IMR-90 (cell line): ENCODE measurements at places on chromosomes 5 and 9. TPM values are rescaled to one million over a fixed set of nuclear protein-coding genes. Genes with fewer than 3 reads are reported as not detected.

DNA sequence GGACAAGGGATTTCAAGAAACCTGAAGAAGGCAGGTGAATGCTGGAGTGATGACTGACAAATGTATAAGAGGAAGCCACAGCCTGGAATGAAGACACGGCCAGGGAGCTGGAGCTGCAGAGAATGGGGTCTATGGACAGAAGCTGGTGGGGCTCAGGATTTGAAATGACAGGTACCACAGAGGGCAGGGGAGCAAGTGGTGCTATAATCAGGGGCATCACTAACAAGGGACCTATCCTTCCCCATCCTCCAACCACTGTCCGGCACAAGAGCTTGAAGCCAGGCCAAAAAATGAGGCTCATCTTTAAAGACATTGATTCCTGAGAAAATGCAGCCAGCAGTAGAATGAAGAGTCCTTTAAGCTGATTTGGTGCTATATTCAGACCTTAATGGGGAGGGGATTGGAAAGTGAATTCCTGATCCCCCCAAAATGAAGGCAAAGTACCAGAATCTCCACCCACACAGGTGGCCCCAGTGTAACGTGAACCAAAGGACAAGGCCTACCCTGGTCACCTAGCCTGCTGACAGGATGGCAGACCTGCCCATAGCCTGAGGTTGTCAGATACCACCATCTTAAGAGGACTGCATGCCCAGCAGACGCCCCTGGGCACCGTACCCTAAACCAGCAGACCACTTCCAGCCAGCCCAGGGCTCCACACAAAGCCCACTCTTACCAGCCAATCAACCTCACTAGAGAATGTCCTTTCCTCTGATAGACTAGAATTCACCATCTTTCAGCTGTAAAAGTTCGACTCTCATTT lies 109.2 kb downstream of the SAXO1 start:
- no peak overlapping the region for H3K4me3 ChIP-seq
- no peaks in the 10 kb centered on the region for H3K36me3 ChIP-seq
- H3K27ac ChIP-seq: no peak overlapping the region
- peaks cover 6% of the 10 kb centered on the region for H3K4me1 ChIP-seq
- peaks cover 4% of the 10 kb centered on the region; the same call in 1 of the 2 replicates for H3K27me3 ChIP-seq

DNA sequence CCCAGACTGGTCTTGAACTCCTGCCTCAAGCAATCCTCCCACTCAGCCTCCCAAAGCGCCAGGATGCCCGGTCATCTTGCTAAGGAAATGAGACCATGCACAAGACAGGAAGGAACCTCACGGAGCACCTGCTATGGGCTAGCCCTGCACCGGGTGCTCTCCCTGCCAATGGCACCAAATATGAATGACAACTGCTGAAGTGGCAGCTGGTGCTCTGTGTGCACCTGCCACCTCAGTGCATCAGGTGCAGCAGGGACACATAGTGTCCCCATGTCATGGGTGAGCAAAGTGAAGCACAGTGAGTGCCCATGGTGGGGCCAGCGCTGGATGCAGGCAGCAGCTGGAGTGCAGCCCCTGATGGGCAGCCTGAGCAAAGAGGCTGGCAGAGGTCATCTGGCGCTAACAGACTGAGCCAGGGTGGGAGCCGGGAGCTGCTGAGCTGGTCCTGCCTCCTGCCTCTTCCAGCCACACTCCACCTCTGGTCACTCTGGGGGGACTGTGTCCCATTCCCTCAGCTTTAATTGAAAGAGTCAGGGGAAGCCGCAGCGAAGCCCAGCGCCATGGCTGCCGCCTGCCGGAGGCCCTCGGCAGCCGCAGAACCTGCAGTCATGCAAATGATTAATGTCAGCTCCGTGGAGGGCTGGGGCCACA lies 46.4 kb downstream of the BARX1 start:
- DNase-seq: no peak
- no peaks in the 10 kb centered on the region for H3K36me3 ChIP-seq
- H3K4me3 ChIP-seq: no peak overlapping the region
- no peak overlapping the region for H3K27ac ChIP-seq
- H3K4me1 ChIP-seq: no peaks in the 10 kb centered on the region
- peaks cover 26% of the 10 kb centered on the region for H3K27me3 ChIP-seq

Gene MYORG
- total RNA-seq: 0.36 and 0.56 TPM in 2 replicates

GRCh38 chr5:118466418-118466817 lies 521.9 kb downstream of the DTWD2 start:
- H3K27me3 ChIP-seq: no peaks in the 10 kb centered on the region
- DNase-seq: no peak
- no peak overlapping the region for H3K4me3 ChIP-seq

- no peaks in the 10 kb centered on the region for H3K36me3 ChIP-seq
- no peak for DNase-seq
- no peaks in the 10 kb centered on the region for H3K4me1 ChIP-seq
- no peak overlapping the region for H3K27ac ChIP-seq
- no peaks in the 10 kb centered on the region for H3K27me3 ChIP-seq
- no peak overlapping the region for H3K4me3 ChIP-seq
These were observed 214.1 kb upstream of the MEF2C start for GRCh38 chr5:89097103-89097502.

DNA sequence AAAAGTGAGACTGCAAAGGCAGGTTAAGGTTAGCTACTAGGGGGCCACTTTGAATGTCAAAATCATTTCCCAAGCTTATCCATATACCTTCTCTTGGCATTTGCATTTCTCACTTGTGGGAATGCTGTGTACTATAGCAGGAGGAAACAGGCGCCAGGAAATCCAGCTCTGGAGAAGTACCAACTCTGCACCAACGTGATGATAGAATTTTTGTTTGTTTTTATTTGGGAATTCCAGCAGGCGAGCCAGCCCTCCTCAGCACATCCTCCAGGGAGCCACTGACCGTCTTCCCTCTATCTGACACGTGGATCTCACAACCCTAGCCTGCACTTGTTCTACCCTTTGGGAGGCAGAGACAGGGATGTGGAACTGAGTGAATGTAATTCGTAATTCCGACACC lies 318.0 kb downstream of the ACTL7B start:
- H3K4me1 ChIP-seq: peaks cover 10% of the 10 kb centered on the region
- no peaks in the 10 kb centered on the region for H3K36me3 ChIP-seq
- no peaks in the 10 kb centered on the region for H3K27me3 ChIP-seq
- H3K4me3 ChIP-seq: no peak overlapping the region
- H3K27ac ChIP-seq: no peak overlapping the region

DNA sequence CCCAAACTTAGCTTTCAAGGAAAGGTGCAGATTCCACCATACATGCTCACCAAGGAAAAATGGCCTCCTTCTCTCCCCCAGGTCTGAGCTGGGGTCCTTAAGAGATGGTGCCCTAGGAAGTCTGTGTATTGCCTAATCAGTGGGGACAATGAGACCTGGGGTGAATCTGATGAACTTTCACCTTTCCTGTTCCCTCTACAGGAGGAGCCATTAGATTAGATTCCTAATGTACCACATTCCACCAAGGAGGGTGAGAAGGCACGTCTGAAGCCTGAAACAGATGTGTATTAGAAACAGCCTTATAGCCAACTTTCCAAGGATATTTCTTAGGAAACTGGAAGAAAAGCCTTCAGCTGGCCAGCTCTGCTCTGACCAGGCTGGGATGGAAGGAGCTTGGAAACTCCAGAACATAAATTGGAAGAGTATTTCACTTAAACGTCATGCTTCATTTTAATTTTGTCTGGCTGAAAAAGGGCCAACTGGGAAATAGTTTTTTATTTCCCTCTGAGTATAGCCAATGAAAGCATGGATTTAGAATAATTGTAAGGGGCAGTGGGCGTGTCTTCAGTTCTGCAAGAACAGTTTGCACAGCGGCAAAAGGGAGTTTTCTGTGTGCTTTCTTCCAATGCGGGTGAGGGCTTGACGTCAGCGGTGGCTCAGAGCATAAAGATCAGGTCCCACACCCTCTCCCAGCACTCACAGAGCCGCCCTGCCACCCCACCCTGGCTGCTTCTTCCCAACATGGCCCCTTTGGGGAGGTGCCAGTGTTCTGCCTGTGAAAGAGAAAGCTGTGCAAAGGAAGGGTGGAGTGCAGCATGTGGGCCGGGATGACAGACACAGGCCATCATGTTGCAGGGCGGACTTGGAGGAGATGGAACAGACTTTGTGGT lies 210.9 kb downstream of the ESM1 start:
- H3K4me3 ChIP-seq: no peak overlapping the region
- H3K27ac ChIP-seq: no peak overlapping the region
- peaks cover 5% of the 10 kb centered on the region for H3K4me1 ChIP-seq
- H3K27me3 ChIP-seq: no peaks in the 10 kb centered on the region

Gene AK8
- total RNA-seq: under 0.01 TPM in 2 replicates

DNA sequence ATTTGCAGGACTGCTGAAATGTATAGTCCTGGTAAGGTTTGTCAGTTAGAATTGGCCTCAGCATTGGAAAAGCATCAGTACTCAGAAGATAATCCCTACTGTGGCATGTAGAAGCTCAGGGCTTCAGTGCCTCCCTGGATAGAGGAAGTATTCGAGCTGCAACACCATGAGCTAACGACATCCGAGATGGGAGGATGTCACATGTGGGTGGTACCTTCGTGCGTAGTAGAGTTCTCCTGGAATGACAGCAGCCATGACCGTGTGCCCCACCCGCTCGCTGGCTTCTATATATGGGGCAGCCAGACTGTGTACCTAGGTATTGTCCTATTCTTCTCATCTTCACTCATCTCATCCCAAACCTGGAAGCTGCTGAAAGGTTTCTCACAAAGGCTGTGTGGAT lies 345.8 kb upstream of the KLF9 start:
- no peak overlapping the region for H3K4me3 ChIP-seq
- H3K27ac ChIP-seq: no peak overlapping the region
- DNase-seq: no peak
- H3K27me3 ChIP-seq: no peaks in the 10 kb centered on the region
- no peaks in the 10 kb centered on the region for H3K36me3 ChIP-seq

Gene GALNT12
- 2.5 TPM in 2 replicates for total RNA-seq

- H3K4me3 ChIP-seq: no peak overlapping the region
- no peaks in the 10 kb centered on the region for H3K27me3 ChIP-seq
- no peaks in the 10 kb centered on the region for H3K36me3 ChIP-seq
These were observed 152.2 kb downstream of the CAVIN4 start for GRCh38 chr9:100730086-100730485.

DNA sequence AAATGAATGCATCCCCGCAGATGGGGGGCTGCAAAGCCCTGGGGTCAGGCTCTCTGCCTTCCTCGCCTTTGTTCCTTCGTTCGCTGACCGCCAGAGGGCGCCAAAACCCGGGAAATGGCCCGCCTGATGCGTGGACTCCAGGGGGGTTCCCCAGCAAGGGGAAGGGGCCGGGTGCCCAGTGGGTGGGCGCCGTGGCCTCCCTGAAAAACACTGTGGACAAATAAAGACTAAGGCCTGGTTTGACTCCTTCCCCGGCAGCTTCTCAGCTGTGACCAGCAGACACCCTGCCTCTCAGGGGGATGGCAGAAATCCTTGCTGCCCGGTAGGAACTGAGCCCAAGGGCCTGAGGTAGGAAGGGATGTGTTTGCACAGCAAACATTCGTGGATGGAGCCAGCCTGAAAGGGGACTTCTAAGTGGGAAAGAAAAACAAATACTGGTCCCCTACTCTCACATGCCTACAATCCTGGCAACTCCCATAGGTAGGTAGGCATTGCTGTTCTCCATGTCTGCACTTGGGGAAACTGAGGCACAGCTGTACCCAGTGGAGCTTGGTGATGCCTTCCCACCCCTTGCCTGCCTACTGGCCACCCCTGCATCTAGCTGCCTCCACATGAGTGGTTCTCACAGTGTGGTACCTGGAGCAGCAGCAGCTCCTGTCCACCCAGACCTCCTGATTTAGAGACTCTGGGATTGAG lies 57.7 kb downstream of the DUSP1 start:
- H3K27me3 ChIP-seq: no peaks in the 10 kb centered on the region
- H3K4me1 ChIP-seq: peaks cover 6% of the 10 kb centered on the region
- no peak overlapping the region for H3K4me3 ChIP-seq
- no peaks in the 10 kb centered on the region for H3K36me3 ChIP-seq

Gene AUH
- total RNA-seq: 8.1 and 12.8 TPM in 2 replicates

Gene NR4A3
- total RNA-seq: 0.54 and 1.9 TPM in 2 replicates

Gene PDLIM4
- total RNA-seq: 61.1 and 97.5 TPM in 2 replicates

DNA sequence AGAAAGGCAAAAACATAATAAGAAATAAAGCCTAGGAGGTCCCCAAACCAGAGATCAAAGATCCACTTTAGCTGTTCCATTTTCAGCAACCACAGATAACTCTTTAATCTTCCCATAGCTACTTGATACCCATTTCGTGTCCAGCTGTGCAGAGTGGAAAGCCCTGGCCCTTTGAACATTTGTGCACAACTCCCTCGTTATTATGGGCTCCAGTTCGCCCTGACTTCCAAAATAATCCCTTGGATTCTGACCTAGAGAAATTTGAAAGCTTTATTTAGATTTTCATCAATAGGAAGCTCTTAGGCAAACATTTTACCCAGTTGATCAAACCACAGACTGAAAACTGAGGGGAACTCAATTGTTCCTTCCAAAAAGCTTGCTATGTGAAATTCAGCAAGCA lies 4.8 kb downstream of the MYOT start:
- H3K4me1 ChIP-seq: no peaks in the 10 kb centered on the region
- no peak overlapping the region for H3K27ac ChIP-seq
- H3K36me3 ChIP-seq: no peaks in the 10 kb centered on the region
- H3K27me3 ChIP-seq: no peaks in the 10 kb centered on the region
- DNase-seq: no peak

Gene CTXN3
- not detected in 2 replicates for total RNA-seq

Gene TLR4
- total RNA-seq: under 0.01 TPM in 2 replicates

GRCh38 chr9:6123416-6123815 lies 92.2 kb upstream of the IL33 start:
- H3K27ac ChIP-seq: no peak overlapping the region
- no peak for DNase-seq
- H3K4me3 ChIP-seq: no peak overlapping the region
- no peaks in the 10 kb centered on the region for H3K36me3 ChIP-seq

Gene SUSD1
- total RNA-seq: 4.2 and 4.7 TPM in 2 replicates

DNA sequence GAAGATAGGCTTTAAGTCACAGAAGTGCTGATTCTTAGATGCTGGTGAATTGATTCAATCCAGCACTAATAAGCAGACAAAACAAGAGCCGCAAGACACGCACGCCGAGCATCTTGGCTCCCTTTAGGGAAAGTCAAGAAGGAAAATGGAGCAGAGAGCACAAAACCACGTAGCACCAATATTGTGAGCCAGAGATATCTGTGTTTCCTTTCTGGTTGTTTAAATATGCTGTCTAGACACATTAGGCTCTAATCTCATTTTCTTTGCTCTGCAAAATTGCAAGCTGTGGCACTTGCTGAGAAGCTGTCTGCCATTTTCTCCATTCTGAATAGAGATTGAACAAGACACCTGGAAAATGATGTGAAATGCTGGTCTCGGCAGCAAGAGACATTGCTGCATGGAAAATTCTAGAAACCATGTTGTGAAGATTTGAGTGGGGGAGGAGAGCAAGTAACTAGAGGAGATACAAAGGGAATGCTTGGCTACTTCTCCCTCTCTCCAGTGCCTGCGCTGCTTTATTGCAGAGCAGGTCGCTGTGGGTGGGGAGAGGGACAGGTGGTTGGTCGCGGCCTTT lies 336.3 kb downstream of the MED10 start:
- no peaks in the 10 kb centered on the region for H3K27me3 ChIP-seq
- no peak overlapping the region for H3K4me3 ChIP-seq
- H3K36me3 ChIP-seq: no peaks in the 10 kb centered on the region
- no peaks in the 10 kb centered on the region for H3K4me1 ChIP-seq

GRCh38 chr9:100352201-100352726 lies 478 bp downstream of the TEX10 start:
- DNase-seq: peak; percentile 10
- no peaks in the 10 kb centered on the region; the same call in 1 of the 2 replicates for H3K4me1 ChIP-seq
- no peaks in the 10 kb centered on the region for H3K36me3 ChIP-seq
- peak overlapping the region; percentile 96 for H3K4me3 ChIP-seq
